ENCODE measurements at places on chromosomes 7 and 10.

GRCh38 chr7:568031-568951 lies 48.6 kb upstream of the PDGFA start:
- DNase-seq: no peak

- no peak for DNase-seq
Observed at GRCh38 chr10:127472976-127473375, 76.1 kb upstream of the NPS start.

GRCh38 chr10:62699148-62699547 lies 105.4 kb upstream of the ADO start:
- no peak for DNase-seq

DNA sequence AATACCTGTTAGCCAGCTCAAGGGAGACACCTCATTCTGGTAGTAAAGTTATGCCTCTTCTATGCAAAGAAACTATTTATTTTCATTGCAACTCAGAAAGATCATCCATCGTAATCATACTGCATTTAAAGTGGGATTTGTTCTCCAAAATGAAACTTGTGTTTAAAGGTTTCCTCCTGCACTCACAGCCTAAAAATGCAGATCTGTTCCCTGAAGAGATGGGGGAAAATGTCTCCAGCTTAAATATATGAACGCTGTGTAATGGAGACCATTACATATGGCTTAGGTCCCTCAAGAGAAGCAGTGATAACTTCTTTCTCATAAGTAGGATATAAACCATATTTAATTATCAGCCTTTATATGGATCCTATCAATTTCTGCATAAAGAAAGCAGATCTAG lies 665.1 kb downstream of the KCNMA1 start:
- DNase-seq: no peak

DNA sequence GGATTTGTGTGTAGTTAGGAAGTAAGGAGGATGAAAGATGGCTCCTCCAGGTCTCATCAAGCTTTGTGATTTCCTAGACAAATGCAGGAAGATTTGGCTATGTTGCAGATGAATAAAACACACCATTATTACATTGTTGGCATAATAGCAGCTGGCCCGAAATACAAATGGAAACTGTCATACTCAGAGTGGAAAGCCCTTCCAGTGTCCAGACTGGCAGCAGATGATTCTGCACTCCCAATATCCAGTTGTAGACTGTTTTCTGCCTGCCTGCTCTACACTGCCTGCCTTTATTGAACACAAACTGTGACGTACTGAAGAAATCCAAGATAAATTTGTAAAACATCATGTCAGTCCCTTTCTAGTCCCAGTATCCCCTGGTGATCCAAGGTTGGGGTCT lies 99.7 kb upstream of the FZD1 start:
- no peak for DNase-seq

DNA sequence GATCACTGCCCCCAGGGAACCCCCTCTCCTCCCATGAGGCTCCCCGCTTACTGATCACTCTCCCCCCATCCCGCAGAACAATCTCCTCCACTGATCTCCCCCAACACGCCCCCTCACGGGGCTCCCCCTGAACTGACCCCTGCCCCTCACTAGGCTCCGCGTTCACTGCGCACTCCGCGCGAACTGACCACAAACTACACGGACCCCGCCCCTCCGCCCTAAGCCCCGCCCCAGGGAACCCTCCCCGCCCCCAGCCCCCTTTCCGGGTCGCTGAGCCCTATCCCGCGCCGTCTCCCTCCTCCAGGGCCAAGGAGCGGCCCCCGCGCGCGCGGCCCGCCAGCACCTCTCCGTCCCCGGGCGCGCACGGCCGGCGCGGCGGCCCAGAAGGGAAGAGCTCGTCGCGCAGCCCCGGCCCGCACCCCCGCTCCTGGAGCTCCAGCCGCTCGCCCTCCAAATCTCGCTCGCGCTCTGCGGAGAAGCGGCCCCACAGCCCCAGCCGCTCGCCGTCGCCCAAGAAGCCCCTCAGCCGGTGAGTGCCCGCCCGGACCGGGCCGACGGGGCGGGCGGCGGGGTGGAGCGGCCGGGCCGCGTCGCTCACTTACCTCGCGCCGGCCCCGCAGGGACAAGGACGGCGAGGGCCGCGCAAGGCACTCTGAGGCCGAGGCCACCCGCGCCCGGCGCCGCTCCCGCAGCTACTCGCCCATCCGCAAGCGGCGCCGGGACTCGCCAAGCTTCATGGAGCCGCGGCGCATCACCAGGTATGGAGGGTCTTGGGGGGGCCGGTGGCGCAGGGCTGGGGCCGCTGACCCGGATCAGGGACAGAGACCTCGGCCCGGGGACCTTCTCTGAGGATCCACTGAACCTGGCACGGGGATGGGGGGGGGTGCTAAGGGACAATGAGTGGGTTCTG lies 19.9 kb upstream of the HSPB1 start:
- DNase-seq: no peak

DNA sequence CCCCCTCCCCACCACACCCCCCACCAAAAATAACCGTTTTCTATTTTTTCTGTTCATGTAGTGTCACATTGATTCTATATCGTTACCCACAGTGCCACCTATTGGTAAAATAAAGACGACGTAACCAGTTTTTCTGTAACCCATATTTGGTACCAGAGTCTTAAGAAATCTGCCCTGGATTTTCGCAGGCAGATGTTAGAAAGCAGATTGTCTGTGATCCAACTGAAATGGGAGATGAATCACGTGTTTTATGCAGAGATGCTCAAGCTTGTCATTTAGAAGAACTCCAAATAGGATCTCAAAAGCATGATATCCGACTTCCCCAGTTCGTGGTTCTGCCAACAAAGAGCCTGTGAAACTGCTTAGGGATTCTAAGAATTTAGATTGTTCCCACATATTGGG lies 261.1 kb upstream of the CSTF2T start:
- DNase-seq: no peak

DNA sequence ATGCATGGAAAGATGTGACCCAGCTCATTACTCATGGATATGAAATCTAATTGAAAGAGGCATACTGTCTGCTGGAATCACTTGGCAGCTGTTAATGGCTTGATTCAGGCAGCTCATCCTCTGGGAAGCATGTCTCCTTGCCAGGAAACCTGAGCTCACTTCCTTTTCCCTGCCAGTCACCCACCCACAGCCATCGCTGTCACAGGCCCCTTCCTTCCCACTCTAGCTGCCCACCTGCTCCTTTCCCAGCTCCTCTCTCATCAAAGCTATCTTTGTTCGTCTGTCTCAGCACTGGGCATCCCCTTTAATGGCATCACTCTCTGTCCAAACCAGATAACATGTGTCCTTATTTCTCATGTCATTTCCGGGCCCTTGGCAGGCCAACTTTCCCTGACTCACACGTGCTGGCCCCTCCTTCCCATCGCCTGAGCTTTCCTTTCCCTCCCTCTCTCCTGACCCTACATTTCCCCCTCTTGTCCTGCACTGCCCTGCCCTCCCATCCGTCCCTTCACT lies 721.9 kb downstream of the TNS3 start:
- no peak for DNase-seq

Measured in T-helper 2 cell (primary cell).